ENCODE measurements at places on chromosomes 5 and 9.

DNA sequence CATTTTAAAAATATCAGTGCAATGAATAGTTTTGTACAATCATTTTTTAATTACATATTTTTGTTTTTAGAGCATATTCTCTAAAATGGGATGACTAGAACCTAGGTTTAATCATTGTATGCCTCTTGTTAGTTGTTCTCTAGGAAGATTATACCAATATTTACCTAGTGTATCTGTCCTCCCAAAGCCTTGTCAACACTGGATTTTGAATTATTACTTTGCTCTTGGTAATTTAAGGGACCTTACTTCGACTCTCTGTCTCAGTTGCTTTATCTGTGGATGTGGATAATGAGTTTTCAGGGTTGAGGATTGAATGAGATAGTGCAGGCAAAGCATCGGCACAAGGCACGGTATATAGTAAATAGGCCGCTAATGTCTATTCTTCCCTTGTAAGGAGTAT, 10.9 kb upstream of the PIP5K1B start:
- H3K4me3 ChIP-seq, result no peak overlapping the region
- peaks cover 56% of the 10 kb centered on the region for H3K27me3 ChIP-seq
- H3K27ac ChIP-seq, result no peak overlapping the region
- no peaks in the 10 kb centered on the region for H3K36me3 ChIP-seq

DNA sequence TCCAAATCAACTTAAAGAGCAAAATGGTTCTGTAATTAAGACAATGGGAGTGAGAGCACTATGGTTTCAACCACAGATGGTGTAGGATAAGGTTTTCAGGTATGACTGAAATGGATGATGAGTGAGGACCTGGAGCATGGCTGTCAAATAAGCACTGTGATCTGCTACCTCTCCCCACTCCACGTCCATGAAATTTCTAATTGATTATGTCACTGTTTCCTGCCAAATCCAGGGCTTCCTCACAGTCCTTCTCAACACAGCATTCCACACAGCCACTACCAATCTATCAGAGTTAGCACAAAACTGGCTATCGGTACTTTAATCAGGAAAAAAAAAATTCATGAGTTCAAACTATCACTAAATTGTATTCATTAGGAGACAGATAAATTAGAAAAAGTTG, 420.4 kb upstream of the WWC1 start:
- no peaks in the 10 kb centered on the region for H3K27me3 ChIP-seq
- H3K4me1 ChIP-seq, result no peaks in the 10 kb centered on the region
- no peak overlapping the region for H3K4me3 ChIP-seq

GRCh38 chr5:95822043-95822541, 434 bp downstream of the GLRX start:
- H3K4me3 ChIP-seq, result peak overlapping the region; percentile 91
- no peaks in the 10 kb centered on the region for H3K27me3 ChIP-seq
- H3K27ac ChIP-seq, result peak overlapping the region; percentile 95
- H3K4me1 ChIP-seq, result peaks cover 71% of the 10 kb centered on the region
- DNase-seq, result peak; percentile 56

- H3K4me3 ChIP-seq, result no peak overlapping the region
- H3K36me3 ChIP-seq, result no peaks in the 10 kb centered on the region
- no peak for DNase-seq
Observed at GRCh38 chr9:115715666-115716065, 437.9 kb upstream of the PAPPA start.

DNA sequence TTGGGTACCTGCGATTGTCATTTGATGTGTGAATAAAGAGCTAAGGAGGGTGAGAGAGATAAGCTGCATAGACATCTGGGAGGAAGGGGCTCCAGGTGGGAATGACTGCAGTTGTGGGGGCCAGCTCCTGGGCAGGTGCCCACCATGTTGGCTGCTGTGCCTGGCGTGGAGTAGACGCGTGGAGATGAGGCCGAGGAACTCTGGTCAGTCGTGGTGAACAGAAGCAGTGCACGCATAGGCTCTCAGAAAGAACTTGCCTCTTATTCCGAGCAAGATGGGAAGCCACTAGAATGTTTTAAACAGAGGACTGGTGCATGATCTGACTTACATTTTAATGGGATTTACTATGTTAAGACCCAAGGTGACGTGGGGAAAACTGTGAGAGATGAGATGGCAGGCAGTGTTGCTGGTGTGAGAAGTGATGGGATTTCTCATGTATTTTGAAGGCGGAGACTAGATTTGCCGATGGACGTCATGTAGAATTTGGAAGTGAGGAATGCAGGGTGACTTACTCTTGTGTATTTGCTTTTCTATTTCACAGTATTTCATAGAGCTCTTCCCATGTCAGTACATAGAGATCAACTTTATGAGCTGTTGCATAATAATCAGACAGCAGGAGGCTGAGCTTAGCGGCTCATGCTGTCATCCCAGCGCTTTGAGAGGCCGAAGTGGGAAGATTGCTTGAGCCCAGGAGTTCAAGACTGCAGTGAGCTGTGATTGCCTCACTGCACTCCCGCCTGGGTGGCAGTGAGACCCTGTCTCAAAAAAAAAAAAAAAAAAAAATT, 71.1 kb downstream of the EHMT1 start:
- no peak for DNase-seq
- no peaks in the 10 kb centered on the region for H3K27me3 ChIP-seq
- H3K4me1 ChIP-seq, result peaks cover 61% of the 10 kb centered on the region
- H3K4me3 ChIP-seq, result no peak overlapping the region
- H3K27ac ChIP-seq, result no peak overlapping the region

DNA sequence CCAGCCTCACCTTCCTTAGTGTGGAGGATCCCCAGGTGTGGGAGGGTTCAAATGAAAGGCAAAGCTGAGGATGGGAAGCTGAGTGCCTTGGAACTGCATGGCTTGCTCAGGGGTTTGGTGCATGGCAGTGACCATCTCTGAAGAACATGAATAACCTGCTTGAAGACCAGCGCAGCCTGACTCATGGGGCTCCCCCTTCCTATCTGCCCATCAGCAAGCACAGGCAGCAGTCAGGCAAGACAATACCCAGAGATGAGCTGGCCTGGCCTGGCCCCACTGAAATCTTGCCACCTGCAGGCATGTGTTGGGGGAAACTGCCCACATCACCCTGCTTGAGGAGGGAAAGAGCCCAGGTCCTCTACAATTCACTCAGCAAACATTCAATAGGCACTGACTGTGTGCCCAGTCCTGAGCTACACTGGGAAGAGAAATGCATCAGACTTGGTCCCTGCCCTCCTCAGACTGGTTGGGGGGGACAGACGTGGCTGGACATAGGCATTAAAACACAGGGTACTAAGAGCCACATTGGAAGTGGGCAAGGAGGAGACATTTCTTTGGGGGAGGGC, 105.0 kb upstream of the ALDH1B1 start:
- H3K4me3 ChIP-seq, result no peak overlapping the region
- H3K4me1 ChIP-seq, result no peaks in the 10 kb centered on the region
- DNase-seq, result no peak
- no peaks in the 10 kb centered on the region for H3K36me3 ChIP-seq
- H3K27me3 ChIP-seq, result no peaks in the 10 kb centered on the region
- no peak overlapping the region for H3K27ac ChIP-seq
